Osteoblast (primary cell): ENCODE measurements at places on chromosomes 11 and 22.

DNA sequence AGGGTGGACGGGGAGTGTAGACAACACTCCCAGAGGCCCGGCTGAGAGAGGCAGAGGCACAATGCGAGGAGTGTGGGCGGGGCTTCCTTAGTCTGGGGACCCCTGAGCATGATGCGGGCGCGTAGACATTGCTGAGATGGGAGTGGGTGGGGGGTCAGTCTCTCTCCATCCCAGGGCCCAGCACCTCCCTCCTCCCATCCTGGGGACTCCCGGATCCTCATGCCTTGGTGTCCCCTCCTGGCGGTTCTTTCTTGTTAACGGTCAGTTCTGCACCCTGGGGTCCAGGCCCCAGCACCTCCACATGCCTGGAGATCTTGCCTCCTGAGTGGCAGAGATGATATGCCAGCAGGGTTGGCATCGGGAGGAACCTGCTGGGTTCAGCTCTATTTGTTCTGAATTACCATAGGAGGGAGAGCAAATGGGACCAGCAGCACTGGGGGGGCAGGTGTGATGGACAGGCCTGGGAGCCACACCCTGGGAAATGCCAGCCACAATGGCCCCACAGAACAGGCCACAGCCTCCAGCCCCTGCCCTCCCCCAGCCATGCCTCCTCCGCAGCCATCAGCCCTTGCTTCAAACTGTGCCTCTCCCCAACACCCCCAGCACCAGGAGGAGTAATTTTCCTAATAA, 55.7 kb downstream of the RTL6 start:
- peak; percentile 51 for DNase-seq

- no peak for DNase-seq
These were observed 788 bp downstream of the CD82 start for GRCh38 chr11:44565953-44566949.

- DNase-seq: peak; percentile 52
These were observed 8.8 kb downstream of the GGA1 start for GRCh38 chr22:37617431-37617830.

DNA sequence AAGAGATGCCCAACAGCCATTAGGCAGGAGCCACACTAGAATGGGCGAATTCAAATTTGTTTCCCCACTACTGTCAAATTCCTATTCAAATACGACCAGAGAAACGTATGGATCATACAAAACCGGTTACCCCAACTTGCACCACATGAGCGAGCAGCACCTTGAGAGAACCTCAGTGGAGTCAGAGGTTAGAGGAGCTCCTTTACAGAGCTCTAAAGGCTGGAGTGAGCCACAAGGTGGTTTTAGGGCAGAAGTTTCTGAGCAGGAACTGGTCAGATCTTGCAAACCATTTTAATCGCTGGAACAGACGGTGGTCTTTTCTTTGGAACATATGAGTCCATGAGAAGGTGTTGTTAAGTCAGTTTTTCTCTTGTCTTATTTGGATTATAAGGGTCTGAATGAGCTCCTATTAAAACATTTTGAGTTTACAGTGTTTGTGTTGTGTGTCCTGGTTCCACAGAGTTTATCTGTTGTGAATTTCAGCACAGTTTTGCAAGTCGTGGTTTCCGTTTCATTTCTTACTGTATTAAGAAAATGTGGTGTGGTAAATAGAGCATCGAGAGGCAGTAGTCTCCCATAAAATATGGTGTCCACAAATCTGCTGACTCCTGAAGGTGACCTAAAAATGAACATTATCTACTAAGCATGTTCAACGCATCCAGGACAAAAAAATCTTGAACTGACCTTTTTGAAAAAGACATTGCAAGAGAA, 471.7 kb downstream of the NTM start:
- DNase-seq: no peak

DNA sequence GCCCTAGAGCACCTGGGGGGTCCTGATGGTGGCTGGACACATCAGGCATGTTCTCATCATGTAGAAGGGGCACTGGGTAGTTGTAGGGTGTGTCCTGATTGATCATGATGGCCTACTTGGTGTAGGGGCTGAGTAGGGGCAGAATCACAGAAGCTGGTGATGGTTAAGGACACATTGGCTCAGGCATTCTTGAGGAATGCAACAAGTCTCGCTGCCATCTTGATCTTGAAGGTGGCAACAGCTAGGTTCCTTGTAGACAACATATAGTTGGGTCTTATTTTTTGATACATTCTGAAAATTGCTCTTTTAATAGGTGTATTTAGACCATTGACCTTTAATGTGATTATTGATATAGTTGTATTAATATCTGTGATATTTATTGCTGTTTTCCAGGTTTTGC, 28.1 kb downstream of the PPP6R3 start:
- DNase-seq: no peak

DNA sequence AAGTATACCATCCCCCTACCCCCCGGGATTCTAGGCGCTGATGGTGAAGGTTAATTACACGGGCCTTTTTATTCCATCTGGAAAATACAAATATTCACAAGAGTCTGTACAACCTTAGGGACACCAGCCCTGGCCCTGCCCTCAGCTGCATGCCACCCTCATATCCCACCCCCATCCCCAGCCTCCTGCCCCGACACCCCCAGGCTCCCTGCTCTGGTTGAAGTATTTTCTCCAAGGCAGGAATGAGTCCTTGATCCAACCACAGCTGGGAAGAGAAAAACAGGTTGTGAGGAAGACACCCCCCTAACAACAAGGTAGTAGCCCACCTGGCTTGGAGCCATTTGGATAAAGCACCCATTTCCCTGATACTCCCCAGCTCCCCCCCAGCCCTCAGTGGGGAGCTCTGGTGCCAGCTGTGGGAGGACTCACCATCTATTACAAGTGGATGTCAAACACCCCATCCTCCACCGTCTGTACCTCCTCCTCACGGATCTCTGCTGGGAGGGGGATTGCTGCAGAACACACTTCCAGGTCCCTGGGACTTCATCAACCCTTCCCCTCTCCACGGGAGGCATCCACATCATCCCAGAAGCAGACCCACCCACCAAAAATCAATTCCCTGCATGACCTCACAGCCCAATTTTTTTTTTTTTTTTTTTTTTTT, 4.0 kb upstream of the NRXN2 start:
- DNase-seq: peak; percentile 43

DNA sequence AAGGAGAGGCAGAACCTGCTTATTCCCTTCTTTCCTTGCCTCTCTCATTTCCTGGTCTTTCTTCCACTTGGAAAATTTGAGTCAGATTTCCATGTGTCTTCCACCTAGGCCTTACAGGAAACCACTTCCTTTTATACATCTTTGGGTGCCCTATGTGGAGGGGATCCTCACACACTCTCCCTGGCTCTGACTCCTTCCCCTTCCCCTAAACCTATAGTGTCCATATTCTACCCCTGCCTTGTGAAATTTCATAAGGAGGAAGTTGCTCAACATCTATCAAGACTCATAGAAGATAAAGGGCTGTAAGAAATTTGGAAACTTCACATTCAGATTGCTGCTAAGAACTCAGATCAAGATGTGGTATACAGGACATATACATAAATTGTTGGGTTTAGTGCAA, 20.4 kb downstream of the TUG1 start:
- DNase-seq: no peak

GRCh38 chr11:91164452-91164822, 941.6 kb upstream of the CHORDC1 start:
- no peak for DNase-seq

DNA sequence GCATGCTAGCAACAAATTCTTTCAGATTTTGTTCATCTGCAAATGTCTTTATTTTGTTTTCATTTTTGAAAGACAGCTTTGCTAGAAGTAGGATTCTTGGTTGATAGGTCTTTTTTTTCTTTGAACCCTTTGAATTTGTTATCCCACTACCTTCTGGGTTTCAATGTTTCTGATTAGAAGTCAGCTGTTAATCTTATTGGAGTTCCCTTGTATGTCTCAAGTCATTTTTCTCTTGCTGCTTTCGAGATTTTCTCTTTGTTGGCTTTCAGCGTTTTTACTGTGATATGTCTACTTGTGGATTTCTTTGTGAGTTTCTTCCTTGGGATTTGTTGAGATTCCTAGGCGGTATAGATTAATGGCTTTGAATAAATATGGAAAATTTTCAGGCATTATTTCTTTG, 27.2 kb upstream of the MS4A8 start:
- no peak for DNase-seq

GRCh38 chr11:7278314-7278917, 26.7 kb downstream of the SYT9 start:
- peak; percentile 41 for DNase-seq

DNA sequence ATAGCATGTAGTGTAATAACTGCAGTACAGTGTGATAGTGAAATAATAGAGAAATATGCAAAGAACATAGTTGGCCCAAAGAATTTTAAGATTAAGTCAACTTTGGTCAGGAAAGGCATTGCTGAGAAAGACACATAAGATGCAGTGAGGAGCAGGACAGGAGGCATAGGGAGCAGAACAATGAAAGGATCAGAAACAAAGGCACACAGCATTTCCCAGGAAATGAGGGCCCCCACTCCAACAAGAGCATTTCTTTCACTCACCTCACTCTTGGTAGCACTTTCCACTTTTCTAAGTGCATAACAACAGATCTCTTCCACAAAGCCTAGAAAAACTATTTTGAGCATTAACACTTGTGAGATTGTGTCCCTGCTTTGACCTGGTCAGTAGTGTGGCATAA, 238.4 kb upstream of the FAT3 start:
- DNase-seq: no peak

- no peak for DNase-seq
These were observed 209.8 kb upstream of the POU2AF2 start for GRCh38 chr11:111035746-111036145.

DNA sequence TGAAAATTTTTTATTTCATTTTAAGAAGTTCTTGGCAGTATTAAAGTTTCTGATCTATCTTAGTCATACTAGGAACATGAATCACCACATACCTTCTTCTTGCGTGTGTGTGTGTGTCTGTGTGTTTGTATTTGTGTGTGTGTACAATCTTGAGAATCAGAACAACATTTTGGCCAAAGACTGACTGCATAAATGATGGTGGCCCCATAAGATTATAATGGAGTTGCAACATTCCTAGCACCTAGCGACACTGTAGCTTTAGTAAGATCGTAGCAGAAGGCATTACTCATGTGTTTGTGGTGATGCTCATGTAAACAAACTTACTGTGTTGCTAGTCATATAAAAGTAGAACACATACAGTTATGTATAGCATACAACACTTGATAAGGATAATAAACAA, 205.4 kb downstream of the FAM76B start:
- DNase-seq: no peak

GRCh38 chr22:24282401-24282800, 11.8 kb downstream of the SPECC1L start:
- no peak for DNase-seq

DNA sequence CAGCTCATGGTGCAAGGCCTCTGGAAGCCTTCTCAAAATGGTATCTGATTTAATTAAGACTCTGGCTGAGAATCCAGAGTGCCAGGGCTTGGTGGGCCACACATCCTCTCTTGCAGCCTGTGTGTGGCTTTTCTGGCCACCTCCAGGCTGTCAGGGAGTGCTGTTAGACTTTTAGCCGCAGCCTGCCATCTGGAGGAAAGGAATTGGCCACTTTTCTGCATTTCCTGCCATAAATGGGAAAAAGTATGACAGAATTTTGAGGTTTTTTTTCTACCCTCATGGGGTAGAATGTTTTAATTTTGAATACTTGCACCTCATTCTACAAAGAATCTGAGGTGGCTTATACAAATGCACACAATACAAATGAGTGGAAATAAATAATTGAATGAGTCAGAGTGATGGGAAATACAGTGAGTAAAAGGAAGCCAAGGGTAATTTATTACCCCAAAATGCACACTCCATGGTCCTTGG, 218.4 kb downstream of the ADAMTS15 start:
- DNase-seq: peak; percentile 34

GRCh38 chr22:37983860-37984791, at the start of gene SOX10:
Gene SOX10 (minus strand): TSS chr22:37984555. CDS start chr22:37983784, 771 bp downstream.
- DNase-seq: peak; percentile 81

GRCh38 chr11:42524534-42525227, 787.1 kb upstream of the API5 start:
- DNase-seq: no peak

DNA sequence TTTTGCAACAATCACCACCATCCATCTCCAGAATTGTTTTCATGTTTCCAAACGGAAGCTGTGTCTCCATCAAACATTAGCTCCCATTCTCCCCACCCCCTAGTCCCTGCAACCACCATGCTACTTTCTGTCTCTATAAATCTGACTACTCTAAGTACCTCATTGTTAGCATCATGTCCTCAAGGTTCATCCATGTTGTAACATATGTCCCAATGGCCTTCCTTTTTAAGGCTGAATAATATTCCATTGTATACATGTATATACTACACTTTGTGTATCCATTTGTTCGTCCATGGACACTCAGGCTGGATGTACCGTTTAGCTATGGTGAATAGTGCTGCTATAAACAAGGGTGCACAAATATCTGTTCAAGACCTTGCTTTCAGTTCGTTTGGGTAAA, 8.2 kb upstream of the DPF2 start:
- peak; percentile 45 for DNase-seq

DNA sequence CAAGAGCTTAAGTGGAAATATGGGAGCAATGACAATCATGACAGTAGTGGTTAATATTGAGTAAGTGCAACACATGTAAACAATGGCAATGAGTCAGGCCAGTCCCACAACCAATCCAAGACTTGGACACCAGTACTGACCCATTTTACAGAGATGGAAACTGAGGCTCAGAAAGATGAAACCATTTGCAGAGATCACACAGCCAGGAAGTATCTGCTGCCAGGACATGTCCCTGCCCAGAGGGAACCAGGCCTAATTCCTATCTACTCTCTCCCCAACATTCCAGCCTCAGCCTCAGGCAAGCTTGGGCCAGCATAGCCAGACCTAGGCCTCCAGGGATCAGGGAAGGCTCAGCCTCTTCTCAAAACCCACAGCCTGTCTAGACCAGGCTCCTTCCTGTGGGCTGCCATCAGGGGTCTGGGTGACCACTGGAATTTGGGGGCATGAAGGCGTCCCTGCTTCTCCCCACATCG, 395.1 kb downstream of the MN1 start:
- DNase-seq: no peak

DNA sequence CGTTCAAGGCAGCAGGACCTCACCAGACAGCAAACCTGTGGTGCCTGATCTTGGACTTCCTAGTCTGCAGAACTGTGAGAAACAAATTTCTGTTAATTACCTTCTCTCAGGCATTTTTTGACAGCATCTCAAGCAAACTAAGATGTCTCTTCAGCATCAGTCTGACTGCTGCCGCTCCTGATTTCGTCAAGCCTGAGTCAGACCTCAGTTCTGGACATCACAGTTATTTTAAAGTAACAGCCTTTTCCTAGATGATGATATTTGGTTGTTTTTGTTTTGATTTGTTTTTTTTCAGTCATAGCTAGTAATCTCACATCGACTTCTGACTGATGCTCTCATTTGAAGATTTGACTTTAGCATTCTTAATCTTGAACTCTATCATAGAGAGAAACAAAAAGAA, 71.9 kb downstream of the BLID start:
- peak; percentile 44 for DNase-seq
